ENCODE measurements at places on chromosomes 13 and 19.

DNA sequence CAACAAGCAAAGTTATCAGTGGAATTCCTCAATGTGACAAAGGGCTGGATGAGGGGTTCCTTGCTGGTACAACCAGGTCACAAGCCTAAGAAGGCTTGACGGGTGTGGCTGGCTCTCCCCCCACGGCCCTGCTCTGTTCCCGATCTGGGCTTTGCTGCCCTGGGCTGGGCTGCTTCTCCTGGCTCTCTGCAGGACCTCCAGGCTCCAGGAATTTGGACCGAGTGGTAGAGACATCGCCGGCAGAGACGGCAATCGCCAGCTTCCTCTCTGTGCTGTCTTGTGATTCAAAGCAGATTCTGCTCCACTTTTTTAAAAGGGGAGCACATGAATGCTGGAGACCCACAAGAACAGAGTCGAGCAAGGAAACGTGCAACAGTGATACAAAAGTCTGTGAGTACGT lies at the start of gene SERPINE3:
Gene SERPINE3 (plus strand): TSS at position 338 of the 400 bp plus-strand sequence. CDS start 1,401 bp downstream, outside the sequence.
- DNase-seq, result no peak

DNA sequence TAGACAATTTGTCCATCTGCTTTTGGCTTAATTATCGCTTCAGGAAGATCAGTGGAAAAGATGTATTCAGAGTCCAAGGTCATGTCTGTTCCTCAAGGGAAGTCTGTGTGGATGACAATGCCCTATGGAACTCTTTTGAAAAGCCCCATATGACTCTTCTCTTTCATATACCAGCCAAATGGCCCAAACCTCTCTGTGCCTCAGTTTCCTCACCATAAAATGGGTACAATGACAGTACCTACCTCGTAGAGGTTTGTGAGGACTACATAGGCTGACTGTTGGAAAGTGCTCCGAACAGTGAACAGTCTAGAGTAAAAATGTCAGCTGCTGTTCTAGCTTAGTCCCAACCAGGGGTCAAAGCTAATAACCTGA lies 104.6 kb downstream of the COL4A2 start:
- no peak for DNase-seq

GRCh38 chr13:107421951-107422350 lies 793.4 kb downstream of the LIG4 start:
- no peak for DNase-seq

DNA sequence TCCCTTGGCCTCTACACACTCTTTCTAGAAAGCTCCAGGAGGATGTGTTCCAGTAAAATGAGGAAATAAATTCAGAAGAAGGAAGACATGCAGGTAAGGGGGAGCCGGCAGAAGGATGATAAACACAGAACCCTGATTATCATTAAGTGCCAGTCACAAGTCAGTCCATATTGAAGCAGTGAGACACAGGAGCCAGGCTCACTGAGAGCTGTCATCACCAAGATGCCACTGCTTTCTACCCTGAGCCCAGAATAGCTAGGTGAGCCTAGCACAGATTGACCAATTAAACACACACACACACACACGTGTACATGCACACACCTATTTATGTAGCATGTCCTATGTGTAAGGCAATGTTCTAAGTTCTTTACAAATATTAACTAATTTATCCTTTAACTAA lies 211.4 kb upstream of the IPO5 start:
- no peak for DNase-seq

GRCh38 chr19:38634757-38635482 lies 12.5 kb upstream of the ACTN4 start:
- peak; percentile 74 for DNase-seq

GRCh38 chr13:65584126-65584525 lies 1646.0 kb downstream of the PCDH9 start:
- DNase-seq, result no peak

GRCh38 chr19:29428071-29428470 lies 97.7 kb upstream of the VSTM2B start:
- DNase-seq, result no peak

DNA sequence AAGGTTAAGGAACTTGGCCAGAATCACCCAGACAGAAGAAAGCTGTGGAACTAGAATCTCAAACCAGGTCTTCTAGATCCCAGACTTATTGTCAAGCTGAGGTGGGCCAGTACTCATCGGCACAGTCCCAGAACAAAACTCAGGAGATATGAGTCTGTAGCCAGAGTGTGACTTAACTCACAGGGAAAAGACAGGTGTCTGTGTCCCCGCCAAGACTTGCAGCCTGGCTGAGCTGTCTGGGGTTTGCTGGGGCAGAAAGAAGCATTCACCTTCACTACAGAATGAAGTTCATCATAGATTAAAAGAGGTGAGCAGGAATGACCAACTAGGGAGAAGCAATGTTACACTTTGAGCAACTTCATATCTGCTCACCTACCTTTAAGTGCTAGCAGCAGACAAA lies 257.2 kb downstream of the FOXO1 start:
- no peak for DNase-seq

GRCh38 chr19:38892841-38893240 lies 6.6 kb downstream of the SIRT2 start:
- DNase-seq, result no peak

- DNase-seq, result no peak
These were observed 75.1 kb upstream of the TSC22D1 start for GRCh38 chr13:44651209-44651608.

GRCh38 chr13:94254737-94255136 lies 224.7 kb downstream of the DCT start:
- DNase-seq, result no peak

GRCh38 chr13:40042991-40043390 lies 387.5 kb downstream of the COG6 start:
- no peak for DNase-seq

Measured in G401 (cell line).